ENCODE measurements at places on chromosomes 13 and 19. TPM values are rescaled to one million over a fixed set of nuclear protein-coding genes. Genes with fewer than 3 reads are reported as not detected.

DNA sequence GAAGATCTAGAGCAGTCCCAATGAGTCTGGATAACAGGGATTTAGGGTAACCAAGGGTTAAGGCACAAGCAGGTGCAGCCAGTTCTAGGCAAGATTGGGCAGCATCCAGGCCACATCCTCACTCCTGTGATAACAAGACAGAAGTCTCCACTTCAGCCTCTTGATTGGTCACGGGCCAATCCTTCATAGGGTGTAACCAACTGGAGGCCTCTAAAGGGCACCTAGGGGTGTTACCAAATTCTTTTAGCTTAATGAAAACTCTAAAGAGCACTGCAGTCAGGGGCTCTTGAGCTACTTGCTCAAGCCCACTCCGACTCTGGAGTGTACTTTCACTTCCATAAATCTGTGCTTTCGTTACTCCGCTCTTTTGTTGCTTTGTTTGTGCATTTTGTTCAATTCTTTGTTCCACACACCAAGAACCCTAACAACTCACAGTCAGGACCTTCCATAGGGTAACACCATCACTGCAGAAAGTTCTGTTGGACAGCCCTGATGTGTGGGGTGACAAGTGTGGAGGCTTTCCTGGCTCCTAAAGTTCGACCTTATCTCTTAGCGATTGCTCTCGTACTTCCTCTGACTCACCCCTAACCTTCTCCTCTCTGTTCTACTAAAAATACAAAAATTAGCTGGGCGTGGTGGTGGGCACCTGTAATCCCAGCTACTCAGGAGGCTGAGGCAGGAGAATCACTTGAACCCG is 36.1 kb downstream of the ZSWIM9 start:
- DNase-seq, result no peak

DNA sequence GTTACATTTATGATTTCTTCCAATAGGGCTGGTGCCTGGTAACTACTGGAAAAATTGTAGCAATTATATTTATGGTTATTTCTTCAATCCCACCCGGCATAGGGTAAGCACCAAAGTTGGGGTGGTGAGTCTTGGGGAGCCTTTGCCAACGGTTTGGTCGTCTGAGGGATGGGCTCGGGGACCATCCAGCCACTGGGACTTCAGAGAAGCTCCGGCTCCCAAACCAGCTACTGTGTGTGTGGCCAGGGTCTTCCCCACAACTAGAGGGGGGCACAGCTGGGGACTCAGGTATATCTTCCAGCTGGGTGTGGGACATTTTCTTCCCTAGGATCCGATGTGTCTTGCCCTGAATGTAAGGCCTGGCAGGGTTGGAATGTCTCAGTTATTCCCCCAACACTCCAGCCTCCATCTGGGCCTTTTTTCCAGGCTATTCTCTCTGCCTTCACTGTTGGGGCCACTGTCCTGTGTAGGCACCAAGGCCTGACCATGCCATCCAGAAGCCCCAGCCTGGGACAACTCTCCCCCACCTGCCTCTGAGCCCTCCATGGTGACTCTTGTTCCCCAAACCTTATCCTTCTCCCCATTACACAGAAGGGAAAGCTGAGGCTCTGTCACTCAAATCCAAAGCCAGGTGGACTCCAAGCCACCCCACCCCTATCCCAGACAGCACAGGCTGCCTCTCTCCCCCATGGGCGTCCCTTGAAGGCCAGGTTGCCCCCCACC is 1.1 kb upstream of the IFI30 start:
- no peak for DNase-seq

DNA sequence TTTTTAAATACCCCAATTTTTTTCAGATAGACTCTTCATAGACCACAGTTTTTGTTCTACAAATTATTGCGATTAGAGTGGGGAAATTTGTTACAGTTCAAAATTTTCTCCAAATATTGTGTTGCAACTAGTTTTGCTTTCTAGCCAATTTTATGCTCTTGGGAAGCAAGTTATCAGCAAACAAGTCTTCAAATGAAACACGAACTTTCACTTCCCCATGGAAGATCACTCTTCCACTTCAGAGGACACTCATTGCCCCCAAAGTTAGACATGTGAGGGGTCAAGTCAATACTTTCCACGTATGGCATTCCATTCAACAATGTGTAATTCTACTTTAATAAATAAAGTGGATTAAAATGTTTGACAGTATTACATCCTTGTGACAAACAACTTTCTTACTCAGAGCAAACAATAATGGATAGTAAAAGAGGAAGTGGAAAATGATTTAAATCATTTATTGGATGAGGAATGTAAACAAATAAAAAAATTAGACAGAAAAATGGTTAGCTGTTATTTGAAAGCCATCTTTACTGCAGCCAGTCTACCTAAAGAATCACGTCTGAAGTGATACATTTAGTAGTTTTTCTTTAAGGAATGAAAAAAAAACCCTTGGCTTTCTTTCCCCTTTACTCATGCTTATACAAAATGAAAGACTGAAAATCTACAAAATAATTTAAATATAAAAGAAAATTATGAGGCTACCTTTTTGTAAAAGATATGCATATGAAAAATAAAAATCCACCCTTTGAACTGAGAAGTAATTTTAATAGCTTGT is 41.2 kb upstream of the TNFSF11 start:
- no peak for DNase-seq

The ELF1 gene
- total RNA-seq, result 134 TPM

The GPR4 gene
- not detected for total RNA-seq

GRCh38 chr13:85538957-85539356 is 260.3 kb downstream of the SLITRK6 start:
- no peak for DNase-seq

The CEACAM7 gene
- total RNA-seq, result not detected

DNA sequence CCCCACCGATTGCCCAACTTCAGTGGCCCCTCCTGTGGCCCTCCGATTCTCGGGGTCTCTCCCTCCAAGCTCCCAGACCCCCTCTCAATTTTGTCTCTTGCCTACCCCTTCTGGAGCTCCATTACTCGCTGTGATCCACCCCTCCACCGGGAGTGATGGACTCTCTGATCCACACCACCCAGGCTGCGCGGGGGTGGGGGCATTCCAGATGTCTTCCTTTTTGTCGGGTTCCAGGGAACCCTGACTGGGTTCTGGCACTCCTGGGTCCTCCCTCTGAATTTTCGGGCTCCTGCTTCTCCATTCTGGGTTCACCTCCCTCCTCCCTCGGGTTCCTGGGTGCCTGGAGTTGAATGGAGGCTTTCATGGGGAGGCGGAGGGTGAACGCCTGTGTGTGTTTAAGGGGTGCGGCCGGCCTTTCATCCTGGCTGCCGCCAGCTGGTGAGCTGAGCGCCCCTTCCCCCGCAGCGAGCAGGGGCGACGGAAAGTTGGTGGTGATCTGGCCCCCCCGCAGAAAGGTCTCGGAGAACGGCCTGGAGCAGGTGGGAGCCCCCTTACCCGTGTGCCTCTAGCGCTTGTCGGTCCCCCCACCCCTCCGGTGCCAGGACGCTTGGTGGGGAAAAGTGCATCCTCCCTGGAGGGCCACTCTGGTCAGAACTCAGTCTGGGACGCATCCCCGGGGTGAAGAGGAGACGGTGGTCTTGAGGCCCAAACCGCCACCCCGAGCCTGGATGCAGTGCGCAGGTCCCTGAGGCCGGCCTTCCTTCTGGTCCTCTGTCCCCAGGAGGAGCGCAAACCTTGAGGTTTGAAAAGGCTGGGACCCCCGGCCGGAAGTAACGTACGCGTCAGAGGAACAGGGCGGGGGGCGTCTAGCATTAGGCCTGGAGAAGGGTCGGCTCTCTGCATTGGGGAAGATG is 1.6 kb downstream of the MISP3 start:
- no peak for DNase-seq

GRCh38 chr19:3573162-3573857 is 566 bp downstream of the HMG20B start:
- DNase-seq, result peak; percentile 78

- no peak for DNase-seq
Observed at GRCh38 chr13:22883956-22884355, 296.8 kb upstream of the SGCG start.

DNA sequence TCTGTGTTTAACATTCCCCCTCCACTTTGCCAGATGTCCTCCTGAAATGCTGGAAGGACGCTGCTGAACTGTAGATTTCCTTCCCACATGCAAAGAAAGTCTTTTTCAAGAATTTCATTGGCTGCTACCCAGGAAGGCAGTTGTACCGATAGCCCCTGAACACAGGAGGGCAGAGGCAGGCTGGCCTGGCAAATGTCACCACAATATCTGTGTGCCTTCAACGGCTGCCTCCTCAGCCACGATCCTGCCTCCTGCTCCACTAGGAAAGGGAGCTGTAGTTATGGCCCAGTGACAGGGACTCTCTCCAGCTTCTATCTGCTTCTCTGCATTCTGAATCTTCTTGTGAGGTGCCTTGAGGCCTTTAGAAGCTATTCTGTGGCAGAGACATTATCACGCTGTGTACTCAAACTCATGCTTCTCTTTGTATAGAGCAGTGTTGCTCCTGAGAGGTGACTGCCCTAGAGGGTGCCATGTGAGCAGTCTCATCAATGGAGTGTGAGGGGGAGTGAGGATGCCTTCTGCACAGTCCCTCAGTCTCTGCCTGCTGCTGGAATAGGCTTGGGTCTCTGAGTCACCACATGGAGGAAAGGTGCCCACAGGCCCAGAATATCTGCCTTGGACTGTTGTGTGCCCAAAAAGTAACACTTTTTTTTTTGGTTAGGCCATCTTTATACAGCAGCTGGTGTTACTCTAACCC is 279.8 kb downstream of the DNAJC15 start:
- DNase-seq, result no peak

The IGFLR1 gene
- total RNA-seq, result 63.4 TPM

The SRRM5 gene
- total RNA-seq, result 0.68 TPM

The TMEM145 gene
- total RNA-seq, result 0.94 TPM

DNA sequence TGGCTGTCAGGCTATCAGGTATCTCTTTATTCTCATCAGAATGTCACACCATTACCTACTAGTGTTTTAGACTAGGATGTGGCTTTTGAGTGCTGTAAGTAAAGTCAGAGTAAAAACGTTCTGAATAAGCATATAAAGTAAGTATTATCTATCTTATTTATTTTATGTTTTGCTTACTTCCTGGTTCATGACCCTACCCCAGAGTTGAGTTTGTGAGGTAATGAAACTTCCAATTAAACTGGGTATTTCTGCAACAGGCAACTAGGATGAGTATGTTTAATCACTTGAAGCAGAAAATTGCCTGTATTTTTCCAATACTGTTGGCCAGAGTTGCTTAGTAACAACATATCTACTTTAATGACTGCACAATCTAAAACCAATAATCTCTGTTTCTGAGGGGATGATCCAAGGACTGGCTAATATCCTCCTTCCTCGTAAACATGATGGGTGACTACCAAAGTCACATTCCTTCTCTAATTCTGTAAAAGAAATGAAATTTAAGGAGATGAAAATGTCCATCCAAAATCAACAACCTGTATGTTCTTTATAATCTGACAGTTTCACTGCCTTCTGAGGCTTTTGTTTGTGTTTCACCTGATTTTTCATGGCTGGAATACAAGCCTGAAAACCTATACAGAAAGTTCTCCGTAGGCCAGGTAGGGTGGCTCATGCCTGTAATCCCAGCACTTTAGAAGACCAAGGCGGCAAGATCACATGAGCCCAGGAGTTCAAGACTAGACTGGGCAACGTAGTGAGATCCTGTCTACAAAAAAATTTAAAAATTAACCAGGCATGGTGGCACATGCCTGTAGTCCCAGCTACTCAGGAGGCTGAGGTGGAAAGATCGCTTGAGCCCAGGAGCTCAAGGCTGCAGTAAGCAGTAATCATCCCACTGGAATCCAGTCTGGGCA is 83.1 kb downstream of the ABCC4 start:
- DNase-seq, result no peak

DNA sequence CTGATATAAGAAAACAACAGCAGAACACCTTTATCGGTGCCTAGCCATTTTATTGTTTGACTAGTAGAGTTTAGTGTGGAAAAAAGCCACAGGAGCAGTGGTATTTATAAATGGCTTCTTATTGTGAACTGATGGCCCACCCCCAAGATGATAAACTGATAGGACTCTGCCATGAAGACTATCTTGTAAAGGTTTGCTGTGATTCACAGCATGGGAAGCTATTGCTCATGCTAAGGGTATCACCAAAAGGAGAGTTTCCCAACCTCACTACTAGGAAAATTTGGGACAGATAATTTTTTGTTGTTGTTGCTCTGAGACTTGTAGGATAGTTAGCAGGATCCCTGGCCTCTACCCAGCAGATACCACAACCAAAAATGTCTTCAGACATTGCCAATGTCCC is 12.0 kb upstream of the SLC7A1 start:
- DNase-seq, result no peak

The RNF6 gene
- total RNA-seq, result 40.4 TPM

GRCh38 chr13:83117046-83117445 is 765.2 kb downstream of the SLITRK1 start:
- DNase-seq, result no peak

DNA sequence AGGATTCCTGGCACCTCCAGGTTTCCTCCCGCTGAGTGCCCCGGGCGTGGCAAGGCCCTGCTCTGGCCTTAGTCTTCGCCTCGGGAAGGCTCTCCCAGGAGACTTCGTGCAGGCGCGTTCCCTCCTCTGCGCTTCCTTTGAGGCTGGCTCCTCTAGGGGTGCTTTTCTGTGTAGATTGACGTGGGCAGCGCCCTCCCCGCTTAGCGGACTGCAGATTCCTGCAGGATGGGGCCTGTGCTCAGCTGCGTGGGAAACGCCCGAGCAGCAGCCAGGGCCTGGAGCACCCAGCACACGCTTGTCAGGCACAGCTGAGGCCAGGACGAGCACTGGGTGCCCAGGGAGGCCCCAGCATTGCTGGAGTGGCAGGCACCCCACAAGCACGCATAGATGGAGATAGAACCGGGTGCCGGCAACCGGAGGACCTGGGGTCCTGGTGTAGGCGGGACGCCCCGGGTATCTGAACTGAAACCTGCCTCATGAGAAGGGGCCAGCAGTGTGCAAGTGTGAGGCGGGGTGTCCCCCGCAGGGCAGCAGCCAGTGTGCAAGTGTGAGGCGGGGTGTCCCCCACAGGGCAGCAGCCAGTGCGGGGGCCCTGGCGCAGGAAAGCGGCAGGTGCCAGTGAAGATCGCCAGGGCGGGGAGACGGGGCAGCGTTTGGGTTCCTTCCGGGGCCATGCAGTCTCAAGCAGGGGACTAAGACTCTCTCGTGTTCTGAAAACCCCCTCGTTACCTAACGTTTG is 3.4 kb downstream of the NDUFS7 start:
- DNase-seq, result no peak

The CYP4F2 gene
- total RNA-seq, result not detected

DNA sequence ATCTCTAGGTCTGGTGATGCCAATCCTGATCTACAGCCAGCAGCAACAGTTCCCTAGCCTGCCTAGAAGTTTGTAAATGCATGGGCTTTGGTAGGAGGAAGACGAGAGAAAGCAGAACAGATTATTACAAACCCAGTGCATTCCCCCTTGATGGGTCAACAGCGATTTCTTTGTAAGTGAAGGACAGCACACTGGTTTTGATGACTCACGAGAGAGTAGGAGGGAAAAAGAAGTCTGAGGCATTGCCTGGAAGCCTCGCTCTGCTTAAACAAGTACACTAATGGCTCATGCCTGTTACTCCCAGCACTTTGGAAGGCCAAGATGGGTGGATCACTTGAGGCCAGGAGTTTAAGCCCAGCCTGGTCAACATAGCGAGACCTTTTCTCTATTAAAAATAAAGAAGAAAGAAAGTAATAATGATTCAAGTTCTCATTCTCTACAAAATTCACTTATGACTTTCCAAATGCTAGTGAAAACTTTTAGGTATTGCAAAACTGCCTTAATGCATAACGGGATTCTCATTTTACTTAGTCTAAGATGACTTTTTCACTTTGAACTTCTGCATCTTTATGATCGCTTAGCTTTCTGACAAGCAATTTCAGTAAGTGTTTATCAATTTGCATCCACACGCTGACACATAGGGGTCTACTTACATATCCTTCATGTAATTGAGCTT is 47.7 kb upstream of the USPL1 start:
- DNase-seq, result no peak

All from activated naive CD8-positive, alpha-beta T cell treated with anti-CD3 and anti-CD28 coated beads, Interleukin-2, amount 10 ng/mL, durations not matched to agents 7 days and 5 days (primary cell).